ENCODE measurements at places on chromosomes 16 and 17.

DNA sequence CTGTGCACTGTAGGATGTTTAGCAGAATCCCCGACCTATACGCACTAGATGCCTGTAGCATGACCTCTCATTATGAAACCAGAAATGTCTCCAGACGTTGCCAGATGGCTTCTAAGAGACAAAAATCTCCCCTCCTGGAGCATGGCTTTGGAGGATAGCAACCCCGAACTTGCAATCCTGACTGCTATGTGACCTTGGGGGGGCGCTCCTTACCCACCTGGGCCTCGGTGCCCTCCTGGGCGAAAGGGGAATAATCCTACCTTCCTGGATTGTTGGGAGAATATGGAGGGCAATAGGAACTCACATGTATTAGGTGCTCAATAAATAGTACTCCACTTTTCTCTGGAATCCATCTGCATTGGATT, 8.1 kb downstream of the MRM1 start:
- no peak for DNase-seq

DNA sequence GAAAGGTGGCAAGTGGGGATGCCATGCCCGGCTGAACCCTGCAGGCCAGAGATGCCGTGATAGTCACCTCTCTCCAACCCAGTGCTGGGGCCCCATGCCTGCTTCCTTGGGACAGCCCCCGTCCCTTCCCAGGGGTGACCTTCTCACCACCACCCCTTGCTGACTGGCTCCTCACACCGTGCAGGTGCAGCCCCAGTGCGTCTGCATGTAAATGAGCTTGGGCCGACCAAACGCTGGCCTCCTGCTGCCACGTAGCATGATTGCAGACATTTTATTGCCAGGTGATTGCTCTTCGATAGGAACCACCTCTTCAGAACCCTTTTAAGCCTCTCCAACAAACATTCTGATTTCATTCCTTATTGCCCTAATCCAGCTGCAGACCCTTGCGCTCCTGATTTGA, 32.5 kb downstream of the ASIC2 start:
- DNase-seq, result no peak

DNA sequence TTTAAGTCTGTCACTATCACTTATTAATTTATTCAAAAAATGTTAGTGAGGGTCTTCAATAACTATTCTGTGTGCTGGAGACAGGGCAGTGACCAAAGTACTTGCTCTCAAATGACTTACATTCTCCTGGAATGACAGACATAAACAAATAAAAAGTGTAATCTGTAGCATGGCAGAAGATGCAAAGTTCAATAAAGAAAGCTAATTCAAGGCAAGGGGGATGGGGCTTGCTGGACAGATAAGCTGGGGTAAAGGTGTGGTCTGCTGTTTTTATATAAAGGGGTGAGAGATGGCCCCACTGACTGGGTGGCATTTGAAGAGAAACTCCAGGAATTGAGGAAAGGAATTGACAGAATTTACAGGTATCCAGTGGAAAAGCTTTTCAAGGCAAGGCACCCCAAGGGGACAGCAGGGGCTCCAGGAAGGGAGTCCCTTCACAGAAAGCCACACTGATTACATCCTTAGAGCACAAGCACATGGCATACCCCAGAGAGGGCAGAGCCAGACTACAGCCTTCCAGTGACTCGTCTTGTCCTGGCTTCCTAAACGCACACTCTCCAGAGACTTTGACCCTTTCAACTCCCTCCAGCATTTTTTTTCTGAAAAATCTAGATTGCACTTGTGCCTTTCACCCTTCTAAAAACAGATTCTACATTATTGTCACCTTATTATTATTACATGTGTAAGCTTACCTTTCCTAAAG, 123.7 kb upstream of the HS3ST3A1 start:
- DNase-seq, result no peak

- no peak for DNase-seq
Observed at GRCh38 chr17:69878661-69879060, 196.4 kb upstream of the KCNJ16 start.

- no peak for DNase-seq
Observed at GRCh38 chr16:77888871-77889270, 100.5 kb downstream of the VAT1L start.

GRCh38 chr17:53218723-53219122, 604.0 kb upstream of the KIF2B start:
- no peak for DNase-seq

Measured in activated CD4-positive, alpha-beta T cell treated with anti-CD3 and anti-CD28 coated beads, Interleukin-2, amount 50 U/mL, for 48 hours (primary cell).